C1 segment of cervical spinal cord (tissue), 14 donors: ENCODE measurements at places on chromosomes 12 and 14.

DNA sequence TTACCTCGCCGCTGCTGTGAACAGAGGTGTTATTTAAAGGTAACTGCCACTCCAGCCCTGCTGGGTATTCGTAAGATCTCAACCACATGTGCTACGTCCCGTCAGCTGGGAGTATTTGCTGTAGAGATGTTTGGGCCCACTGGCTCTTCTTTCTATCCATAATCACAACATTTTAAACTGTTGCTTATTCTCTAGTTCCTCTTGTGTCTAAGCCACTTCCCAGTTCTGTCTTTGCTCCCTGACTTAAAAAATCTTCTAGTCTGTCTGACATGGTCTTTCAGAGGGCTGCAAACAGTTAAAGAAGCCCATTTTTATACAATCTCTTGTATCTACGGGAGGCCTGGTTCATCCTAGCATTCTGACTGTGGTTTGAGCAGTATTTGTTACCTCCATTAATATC is 33.2 kb upstream of the HELB start:
- DNase-seq = no peak

GRCh38 chr12:104315326-104316224 is 12.0 kb downstream of the EID3 start:
- DNase-seq = no peak

DNA sequence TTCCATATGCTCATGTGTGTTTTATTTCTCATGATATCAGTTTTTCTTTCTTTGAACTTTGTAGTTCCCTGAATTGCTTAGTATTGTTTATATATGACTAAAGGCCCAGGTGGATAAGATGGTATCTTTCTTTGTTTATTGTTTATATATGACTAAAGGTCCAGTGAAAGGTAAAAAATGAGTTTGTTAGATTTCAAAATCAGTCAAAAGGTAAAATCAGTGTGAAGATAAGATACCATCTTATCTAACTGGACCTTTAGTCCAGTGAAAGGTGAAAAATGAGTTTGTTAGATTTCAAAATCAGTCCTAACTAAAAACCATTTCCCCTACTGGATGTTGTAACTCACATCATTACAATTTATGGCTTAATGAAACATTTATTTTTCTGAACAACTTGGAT is 890.2 kb downstream of the DIO2 start:
- DNase-seq = no peak

DNA sequence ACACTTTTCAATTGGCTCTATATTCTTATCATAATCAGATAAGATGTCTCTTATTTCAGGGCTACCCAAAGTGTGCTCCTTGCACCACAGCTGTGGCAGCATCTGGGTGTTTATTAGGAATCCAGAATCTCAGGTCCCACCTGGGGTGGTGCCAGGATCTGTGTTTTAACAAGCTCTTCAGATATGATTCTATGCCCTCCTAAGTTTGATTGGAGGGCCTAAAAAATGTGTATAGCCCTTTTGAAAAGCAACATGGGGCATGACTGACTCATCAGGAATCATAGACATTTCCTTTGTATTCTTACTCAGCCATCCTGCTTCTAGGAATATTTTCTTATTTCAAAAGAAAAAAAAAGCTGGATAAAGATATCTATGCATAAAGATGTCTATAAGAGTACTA is 103.1 kb downstream of the HELB start:
- no peak for DNase-seq

DNA sequence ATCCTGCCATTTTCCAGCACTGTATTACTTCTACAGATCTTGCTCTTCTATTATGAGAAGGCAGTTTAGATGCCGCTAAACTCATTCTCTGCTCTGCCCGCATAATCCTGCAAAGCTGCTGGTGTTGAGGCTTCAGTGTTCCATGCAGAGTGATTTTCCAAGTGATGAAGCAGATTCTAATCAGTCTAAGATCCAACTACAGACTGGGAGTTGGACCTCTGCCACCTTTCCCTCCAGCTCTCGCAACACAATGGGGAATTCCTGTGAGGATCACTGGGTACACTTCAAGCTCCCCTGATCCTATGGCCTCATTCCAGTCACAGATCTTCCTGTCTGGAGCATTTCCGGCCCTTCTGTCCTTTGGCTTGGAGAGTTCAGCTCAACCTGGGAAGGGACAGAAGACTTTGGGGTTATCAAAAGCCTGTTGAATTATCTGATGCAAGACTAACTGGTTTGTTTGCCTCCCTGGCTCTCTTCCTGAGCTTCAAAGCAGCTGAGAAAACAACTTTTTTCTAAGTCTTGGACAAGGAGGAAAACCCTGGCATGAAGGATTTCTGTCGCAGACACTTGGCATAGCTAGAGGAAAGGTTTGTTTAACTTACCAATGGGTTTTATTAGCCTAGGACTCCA is 333.9 kb downstream of the ZFP36L1 start:
- DNase-seq = no peak

DNA sequence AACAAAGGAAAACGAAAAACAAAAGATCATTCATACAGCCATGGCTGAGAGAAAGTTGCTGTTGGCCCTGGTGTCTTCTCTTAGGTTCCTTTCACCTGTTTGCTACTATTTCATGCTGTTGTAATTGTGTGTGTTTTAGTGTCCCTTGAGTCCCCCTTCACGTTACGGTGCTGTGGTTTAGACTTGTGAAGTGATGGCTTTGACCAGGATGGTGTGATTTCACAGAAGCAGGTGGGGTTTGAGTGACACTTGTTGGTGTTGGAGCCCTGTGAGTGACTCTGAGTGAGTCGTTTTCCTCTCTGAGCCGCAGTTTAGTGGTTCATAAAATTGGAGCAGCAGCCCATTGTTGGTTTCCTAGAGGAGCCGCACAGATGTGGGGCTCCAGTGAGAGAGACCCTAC is 635.4 kb downstream of the VRK1 start:
- no peak for DNase-seq

DNA sequence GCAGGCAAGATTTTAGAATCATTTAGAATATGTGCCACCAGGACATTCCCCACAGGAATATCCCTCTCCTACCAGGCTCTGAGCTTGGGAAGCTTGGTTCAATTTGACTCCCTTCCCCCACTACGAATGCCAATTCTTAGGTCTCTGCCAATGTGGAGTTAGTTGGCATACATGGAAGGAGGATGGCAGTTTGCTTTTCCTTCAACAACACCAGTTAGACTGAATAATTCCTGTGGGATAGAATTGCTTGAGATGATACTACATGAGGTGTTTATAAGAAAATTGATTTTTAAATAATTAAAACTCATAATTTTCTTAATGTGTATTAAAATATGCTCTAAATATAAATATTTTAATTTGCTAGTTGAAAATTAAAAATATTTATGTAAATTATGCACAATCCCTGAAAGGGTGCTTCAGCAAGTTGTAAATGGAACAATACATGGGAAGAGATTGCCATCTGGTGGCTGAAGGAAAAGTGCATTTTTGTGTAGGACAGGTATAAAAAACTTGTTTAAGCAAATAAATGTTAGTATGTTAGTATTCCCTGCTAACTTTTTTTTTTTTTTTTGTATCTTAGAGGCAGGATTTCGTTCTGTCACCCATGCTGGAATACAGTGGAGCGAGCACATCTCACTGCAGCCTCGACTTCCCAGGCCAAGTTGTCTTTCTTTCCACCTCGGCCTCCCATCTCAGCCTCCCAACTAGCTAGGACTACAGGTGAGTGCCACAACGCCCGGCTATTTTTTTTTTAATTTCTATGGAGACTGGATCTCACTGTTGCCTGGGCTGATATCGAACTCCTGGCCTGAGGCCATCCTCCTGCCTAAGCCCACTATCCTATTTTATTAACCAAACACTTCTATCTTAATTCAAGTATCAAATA is 25.8 kb upstream of the STRAP start:
- no peak for DNase-seq

- no peak for DNase-seq
Measured at GRCh38 chr14:63470962-63471793, 72.0 kb downstream of the PPP2R5E start.

DNA sequence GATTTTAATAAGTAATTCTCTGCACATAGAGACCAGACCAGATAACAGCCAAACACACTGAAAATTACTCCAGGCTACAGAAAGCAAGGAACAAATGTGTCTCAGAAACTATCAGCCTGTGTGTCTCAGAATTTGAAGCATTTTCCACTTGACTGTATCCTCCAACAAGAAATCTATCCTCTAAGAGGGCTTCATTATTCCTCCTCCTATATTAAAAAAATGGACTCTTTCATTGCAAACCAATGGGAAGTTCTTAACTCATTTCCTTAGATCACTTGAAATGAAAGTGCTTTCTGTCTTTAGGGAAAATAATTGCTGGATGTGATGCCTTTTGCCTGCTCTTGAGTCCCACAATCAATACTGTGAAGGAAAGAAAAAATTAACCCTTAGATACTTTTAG is 2.3 kb downstream of the ST8SIA1 start:
- no peak for DNase-seq

DNA sequence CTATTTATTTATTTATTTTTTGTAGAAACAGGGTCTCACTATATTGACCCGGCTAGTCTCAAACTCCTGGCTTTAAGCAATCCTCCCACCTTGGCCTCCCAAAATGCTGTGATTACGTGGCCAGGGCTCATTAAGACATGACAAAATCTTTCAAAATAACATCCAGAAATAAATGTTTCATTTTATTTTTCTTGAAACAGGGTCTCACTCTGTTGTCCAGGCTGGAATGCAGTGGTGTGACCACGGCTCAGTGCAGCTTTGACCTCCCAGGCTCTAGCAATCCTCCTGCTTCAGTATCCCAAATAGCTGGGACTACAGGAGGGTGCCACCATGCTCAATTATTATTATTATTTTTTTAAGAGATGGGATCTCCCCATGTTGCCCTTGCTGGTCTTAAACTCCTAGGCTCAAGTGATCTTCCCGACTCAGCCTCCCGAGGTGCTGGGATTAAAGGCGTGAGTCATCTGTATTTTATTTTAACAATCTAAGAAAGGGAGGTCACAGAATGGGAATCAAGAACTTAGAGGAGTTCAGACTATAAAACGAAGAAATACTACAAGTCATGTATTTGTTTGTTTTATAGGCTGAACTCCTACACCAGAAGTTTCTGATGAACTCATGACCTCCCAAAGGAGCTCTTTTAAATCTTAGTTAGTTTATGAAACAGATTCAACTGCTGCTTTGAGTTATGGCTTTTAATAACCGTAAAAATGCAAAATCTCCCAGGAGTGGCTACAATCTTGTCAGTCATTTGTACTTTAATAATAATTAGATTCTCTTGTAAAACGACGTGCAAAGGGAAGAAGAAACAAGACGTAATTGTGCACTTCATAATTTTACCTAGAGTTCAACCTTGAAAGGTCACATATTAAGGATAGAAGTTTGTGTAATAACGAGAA is 2.1 kb upstream of the TMEM263 start:
- DNase-seq = no peak

DNA sequence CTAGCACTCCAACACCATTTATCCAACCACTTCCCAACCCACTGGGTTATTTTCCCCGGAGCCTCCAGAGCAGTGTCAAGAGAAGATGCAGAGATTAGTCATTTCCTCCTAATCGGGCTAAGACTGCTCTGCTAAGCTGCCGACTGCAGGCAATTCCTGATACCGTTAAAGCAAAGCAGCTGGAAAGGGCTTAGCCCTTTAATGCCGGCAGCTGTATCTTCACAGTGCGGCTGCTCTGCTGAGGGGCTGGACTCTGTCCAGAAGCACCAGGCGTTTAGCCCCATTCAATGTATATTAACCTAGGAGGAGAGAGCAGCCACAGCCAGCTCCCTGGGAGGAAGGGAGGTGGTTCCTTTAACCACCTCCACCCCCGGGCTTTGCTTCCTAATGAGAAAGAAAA is 11.1 kb downstream of the AQP6 start:
- no peak for DNase-seq

DNA sequence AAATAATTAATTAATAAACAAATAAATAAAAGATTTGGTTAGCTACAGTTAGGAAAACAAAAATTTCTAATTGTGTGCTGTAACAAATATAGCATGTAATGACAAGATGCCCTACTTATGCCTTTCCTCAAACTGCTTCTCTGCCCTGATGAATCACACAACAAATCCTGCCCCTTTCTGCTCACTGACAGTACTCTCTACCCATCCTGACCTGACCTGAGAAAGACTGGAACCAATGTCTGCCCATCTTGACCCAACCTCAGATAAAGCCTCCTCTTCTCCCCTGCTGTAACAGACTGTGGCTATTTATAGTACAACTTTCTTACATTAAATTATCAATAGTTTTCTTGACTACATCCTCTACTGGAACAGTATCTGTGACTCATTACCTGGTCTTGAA is 43.7 kb downstream of the PPP1R13B start:
- DNase-seq = no peak

DNA sequence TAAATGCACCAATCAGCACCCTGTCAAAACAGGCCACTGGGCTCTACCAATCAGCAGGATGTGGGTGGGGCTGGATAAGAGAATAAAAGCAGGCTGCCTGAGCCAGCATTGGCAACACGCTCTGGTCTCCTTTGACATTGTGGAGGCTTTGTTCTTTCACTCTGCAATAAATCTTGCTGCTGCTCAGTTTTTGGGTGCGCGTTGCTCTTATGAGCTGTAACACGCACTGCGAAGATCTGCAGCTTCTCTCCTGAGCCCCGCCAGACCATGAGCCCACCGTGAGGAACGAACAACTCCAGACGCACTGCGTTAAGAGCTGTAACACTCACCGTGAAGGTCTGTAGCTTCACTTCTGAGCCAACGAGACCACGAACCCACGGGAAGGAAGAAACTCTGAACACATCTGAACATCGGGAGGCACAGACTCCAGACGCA is 8.4 kb upstream of the PIANP start:
- DNase-seq = no peak

DNA sequence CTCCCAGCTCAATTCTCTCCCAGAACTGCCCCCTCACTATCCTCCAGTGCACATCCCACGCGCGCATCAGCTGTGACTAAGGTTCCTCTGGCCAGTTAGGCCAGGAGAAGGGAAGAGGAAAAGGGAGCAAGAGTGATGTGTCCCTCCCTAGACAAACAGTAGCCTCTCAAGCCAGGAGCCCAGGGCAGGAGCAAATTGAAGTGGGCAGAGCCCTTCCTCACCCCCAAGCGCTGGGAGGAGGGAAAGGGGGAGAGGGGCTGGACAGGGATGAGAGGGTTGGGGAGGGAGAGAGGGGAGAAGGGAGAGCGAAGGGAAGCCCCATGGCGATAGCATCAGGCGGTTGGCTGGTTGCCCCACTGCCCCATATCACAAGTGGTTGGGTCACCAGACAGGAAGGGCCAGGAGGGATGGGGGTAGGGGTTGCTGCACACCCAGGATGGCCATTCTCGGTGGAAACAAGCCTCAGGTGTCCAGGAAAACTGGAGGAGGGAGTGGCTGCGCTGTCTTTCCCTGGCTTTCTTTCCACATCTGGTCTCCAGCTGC is 1.1 kb downstream of the CD63 start:
- peak; percentile 34 for DNase-seq
